Stimulated activated CD8-positive, alpha-beta memory T cell treated with anti-CD3 and anti-CD28 coated beads, Interleukin-4, amount 100 ng/mL, for 24 hours (primary cell): ENCODE measurements at places on chromosomes 6 and 20.

GRCh38 chr20:17227219-17227575, 357 bp downstream of the PCSK2 start:
- no peak for DNase-seq

- no peak for DNase-seq
These were observed 11.8 kb downstream of the FYN start for GRCh38 chr6:111861431-111861885.

DNA sequence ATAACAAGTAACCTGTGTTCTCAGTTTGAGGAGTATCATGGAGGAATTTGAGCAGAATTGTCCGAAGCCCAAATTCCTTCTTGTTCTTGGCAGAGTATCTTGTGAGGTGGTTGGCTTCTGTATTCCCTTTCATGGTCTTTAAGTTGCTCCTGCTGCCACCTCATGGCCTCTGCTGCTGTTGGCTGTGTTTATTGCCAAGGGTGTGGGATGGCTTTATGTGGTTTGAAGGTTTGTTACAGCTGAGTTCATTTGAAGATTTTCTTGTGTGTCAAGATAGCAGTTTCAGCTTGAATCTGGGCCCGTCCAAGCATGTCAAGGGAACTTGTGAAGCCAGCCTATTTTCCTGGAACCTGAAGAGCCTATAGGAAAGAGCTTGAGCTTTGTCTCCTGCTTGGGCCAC, 20.2 kb upstream of the TTK start:
- no peak for DNase-seq

GRCh38 chr20:53655625-53656292, 62.1 kb upstream of the ZNF217 start:
- no peak for DNase-seq

- no peak for DNase-seq
These were observed 127.5 kb downstream of the ISM1 start for GRCh38 chr20:13348311-13349234.

DNA sequence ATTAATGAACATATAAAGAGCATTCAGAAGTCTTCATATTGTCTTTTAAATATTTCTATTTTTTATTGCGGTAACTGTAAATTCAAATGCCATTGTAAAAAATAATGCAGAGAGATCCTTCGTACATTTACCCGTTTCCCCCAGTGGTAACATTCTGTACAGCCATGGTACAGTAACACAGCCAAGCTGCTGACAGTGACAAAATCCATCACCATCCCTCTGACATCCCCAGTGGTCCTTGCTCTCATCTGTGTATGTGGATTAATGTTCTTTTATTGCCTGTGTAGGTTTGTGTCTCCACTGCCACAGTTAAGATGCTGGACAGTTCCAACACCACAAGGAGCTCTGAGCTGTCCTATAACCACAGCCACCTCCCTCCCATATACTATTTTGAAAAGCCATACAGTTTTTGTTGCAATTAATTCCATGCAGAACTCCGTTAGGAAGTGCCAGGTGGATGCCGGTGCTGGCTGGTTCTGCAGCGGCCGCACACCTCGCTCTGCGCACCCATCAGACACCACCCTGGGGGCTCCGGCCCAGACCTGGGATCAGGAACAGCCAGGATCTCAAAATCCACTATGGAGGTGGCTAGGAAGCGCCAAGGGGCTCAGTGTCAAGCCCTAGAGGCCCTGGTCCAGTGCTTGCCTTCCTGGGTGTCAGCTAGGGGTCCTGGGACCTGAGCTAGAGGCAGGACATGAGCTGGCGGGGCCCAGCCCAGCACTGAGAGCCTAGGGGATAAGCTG, 93.1 kb upstream of the PMEPA1 start:
- DNase-seq = no peak

- no peak for DNase-seq
These were observed 47.3 kb upstream of the BTBD3 start for GRCh38 chr20:11870411-11870810.

GRCh38 chr6:97677626-97678025, 394.6 kb upstream of the MMS22L start:
- DNase-seq = no peak

- no peak for DNase-seq
These were observed 59.6 kb downstream of the DHX35 start for GRCh38 chr20:39021748-39022147.

- DNase-seq = no peak
These were observed 141.9 kb downstream of the CEBPB start for GRCh38 chr20:50332491-50332980.

GRCh38 chr6:7910298-7910653, 312 bp downstream of the TXNDC5 start:
- DNase-seq = no peak

GRCh38 chr6:30044630-30045029, 16.4 kb upstream of the POLR1H start:
- no peak for DNase-seq

DNA sequence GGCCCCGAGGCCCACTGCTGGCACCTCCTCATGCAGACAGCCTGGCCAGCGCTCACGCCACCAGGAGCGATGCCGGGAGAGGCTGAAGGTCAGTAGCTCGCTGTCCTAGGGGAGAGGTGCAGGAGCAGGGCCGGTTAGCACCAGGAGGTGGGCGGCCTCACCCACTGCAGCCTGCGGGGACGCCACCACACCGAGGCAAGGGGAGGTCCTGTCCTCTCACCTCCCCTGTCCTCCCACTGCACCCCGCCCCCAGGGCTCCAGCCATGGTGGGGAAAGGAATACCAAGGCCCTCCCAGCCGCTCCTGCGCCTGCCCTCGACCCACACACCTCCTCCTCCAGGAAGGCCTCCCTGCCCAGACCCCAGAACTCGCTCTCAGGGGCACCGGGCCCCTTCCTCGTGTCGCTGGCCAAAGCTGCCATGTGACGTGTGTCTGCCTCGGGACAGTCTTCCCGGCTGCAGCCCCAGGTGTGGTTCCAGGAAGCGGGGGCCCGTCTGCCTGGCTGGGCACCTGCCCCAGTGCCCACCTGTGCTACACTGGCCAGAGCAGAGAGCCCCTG, 6.5 kb downstream of the NKAIN4 start:
- no peak for DNase-seq

DNA sequence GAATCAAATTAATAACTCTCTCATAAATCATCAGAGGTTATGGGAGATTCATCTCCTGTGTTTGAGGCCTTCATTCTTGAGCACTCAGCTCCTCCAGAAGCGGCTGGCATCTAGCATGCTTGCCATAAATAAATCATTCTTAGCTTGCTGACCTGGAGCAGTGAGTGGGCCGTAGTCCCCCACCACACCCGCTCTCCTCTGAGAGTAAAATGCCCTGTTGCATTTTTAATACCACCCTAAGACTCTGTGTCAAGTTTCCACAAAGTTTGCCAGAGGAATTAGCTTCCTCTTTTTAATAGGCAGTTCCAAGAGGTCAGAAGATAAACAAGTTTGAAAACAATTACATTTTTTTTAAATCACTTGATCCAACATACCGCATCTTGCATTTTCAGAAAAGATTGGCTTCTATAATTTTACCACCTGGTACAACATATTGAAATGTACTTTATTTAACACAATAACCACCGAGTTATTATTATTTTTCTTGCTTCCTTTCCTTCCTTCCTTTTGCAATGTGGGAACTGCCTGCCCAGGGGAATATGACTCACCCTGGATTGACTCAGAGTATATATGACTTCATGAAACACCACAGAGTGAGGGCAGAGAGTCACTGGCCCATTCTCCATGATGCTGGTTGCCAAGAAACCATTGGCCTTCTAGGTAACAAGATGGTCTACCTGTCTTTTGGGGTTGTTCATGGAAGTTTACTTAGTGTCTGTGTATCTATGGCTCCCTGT, 29.4 kb upstream of the CLIC5 start:
- no peak for DNase-seq

- no peak for DNase-seq
These were observed 57.9 kb upstream of the EMILIN3 start for GRCh38 chr20:41424546-41424945.

DNA sequence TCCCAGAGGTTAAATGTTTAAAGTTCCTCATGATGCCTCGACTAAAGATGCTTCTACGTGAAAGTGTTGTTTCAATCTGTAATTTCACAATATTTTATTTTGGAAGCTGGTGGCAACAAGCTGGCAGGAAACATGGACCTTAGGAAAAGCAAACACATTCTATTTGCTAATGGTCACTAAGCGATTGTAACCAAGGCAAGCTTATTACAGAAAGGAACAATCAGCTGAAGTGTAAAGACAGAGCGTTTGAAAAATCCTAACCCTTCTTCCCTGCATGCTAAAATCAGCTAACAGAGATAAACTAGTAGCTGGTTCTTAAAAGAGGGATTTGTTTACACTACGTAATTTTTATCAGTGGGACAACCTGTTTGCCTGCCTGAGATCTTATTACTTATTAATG, 50.0 kb downstream of the IL20RA start:
- no peak for DNase-seq

GRCh38 chr20:46985250-46985649, 90.6 kb downstream of the EYA2 start:
- DNase-seq = no peak

DNA sequence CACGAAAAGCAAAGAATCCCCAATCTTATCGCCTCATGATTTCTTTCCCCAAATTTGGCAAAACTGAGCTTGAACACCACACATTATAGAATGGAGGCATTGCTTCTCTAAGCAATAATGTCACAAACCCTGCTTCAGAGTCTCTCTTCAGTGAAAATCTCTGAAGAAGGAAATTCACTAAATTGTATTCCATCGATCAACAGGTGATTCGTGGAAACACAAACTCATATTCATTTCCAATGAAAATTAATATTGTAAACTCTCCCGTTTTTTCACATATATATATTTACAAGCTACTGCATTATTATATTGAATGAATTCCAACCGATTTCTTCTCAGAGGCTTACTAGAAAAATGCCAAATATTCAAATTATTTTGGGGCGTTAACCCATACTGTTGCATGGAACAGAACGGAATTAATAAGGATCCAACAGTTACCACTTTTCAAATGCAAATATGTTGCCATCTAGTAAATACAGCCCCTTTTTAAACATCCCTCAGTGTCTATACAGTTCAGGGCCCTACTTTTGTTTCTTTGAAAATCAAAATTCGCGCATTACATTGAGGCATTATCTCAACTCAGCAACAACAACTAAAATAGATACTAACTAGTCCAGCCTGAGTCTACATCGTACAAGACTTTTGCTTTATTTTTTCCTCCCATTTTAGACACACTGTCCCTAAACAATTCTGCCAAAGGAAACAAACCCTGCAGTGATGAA, 1.3 kb downstream of the KIF13A start:
- no peak for DNase-seq

- DNase-seq = no peak
These were observed 26.7 kb downstream of the CEBPB start for GRCh38 chr20:50217207-50217949.

DNA sequence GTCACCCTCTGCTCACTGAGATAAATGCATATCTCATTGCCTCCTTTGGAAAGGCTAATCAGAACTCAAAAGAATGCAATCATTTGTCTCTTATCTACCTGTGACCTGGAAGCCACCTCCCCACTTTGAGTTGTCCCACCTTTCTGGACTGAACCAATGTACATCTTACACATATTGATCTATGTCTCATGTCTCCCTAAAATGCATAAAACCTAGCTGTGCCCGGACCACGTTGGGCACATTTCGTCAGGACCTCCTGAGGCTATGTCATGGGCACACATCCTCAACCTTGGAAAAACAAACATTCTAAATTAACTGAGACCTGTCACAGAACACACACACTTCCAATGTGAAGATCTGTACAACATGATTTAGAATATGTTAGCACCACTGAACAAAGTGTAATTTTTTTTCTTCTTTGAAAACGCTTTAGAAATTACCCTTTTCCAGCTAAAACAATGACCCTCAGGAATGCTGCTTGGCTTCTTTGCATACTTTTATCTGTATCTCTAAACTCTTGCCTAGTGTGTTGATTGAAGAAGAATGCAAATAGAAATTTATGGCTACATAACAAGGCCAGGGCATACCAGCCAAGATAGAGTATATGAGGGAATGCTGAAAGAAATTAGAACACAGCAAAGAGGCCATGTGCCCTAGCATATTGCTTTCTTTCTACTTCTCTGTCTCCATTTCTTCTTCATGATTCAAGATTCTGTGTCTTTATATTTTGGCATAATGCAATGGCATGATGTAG, 84.6 kb upstream of the DST start:
- no peak for DNase-seq

DNA sequence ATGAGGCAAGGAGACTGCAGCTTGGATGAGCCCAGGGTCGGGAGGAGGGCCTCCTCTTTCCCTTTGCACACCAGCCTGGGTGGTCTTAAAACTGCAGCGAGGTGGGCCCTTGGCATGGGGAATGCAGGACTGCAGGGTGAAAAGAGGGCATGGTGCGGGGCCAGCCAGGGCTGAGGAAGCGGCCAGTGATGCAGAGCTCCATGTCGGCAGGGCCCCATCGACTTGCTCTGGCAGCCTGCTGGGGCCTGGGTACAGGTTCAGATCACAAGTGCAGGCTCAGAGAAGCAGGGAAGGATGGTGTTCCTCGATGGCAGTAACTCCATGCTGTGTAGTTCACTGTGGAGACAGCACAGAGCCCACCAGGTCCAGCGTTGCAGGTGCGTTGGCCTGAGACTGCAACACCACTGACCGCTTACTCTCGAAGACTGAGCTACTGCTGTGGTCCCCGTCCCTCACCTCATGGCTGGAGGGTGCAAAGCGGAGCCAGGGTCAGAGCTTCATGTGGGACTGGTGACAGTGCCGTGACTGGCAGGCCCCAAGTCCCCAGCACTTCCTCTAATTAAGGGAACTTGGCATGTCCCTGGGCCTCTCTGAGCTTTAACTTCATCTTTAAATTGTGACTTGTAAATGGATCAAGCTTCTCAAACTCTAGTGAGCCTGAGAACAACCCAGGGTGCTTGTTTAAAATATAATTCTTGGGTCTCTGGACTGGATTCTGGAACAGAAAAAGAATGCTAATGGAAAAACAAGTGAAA, 223.2 kb downstream of the SYNDIG1 start:
- DNase-seq = no peak

DNA sequence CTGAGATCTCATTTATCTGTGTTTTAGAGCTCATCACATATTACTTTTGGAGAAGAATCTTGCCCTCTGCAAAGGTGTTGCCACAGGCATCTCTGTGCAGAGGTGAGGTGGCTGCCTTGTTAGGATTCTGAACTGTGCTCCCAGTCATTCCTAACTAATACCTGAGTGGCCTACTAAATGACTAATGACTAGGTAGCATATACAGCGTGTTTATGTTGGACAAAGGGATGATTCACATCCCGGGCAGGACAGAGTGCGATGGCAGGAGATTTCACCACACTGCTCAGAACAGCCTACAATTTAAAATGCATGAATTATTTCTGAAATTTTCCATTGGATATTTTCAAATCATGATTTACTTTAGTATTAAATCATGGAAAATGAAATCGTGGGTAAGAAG, 23.1 kb upstream of the CGA start:
- DNase-seq = no peak
